Neural crest cell (in vitro differentiated cells): ENCODE measurements at places on chromosomes 3 and 15.

DNA sequence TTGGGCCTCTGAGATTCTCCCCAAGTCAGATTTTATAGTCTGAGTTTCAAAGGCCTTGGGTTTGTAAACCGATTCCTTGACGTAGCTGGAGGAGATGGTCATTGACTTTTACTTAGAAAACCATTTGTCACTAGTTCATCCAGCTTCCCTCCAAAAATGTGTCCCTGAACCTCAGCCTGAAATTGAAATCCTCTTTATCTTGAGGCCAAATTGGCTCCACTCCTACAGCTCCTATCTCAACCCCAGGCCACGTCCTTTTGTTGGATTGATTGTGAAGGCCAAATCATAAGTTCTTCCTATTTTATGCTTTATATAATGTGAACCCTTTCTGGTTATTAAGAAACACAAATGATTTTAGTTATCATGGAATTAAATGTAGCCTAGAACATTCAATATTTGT lies 193.9 kb upstream of the SUCLG2 start:
- DNase-seq: no peak

GRCh38 chr15:80087104-80087503 lies 27.6 kb downstream of the ZFAND6 start:
- no peak for DNase-seq

GRCh38 chr3:58789385-58789784 lies 122.8 kb upstream of the FAM3D start:
- no peak for DNase-seq

DNA sequence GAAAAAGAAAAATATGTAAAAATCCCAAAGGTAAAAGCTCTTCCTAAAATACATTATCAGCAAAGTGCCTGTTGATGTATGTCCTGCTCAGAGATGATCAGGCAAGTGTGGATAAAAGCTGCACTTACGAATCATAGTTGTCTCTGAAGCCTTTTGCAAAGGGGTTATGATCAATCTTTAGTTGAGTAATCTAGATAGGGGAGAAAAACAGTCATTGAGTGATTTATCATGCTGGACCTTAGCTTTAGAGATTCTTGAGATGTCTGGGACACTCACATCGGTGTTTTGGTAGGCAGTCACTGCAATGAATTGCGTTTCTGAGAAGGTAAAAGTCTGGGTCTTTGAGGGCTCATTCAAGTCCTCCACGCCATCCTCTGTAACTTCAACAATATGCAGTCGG lies 3.7 kb downstream of the EOMES start:
- no peak for DNase-seq

GRCh38 chr3:148074946-148075345 lies 622.8 kb upstream of the AGTR1 start:
- no peak for DNase-seq
